Globus pallidus (tissue), 1 donor: ENCODE measurements at places on chromosomes 11 and 22.

GRCh38 chr11:85096939-85097338, 530.2 kb downstream of the DLG2 start:
- no peak for DNase-seq

- peak; percentile 98 for DNase-seq
Observed at GRCh38 chr11:1559111-1559951, 12.7 kb downstream of the DUSP8 start.

GRCh38 chr11:20112291-20113148, 47.8 kb downstream of the DBX1 start:
- DNase-seq = peak; percentile 77

GRCh38 chr11:2927851-2928604, 1.2 kb downstream of the PHLDA2 start:
- DNase-seq = no peak

GRCh38 chr11:58004664-58005063, 19.0 kb upstream of the OR9Q1 start:
- no peak for DNase-seq

GRCh38 chr11:2178906-2179494, 7.4 kb upstream of the TH start:
- DNase-seq = no peak

GRCh38 chr11:119373921-119374631, 7.4 kb downstream of the USP2 start:
- DNase-seq = peak; percentile 91

- DNase-seq = no peak
Observed at GRCh38 chr11:114019574-114019973, 39.9 kb upstream of the ZBTB16 start.

GRCh38 chr11:130636722-130637464, 188.4 kb downstream of the ADAMTS15 start:
- DNase-seq = no peak

- DNase-seq = no peak
Observed at GRCh38 chr11:85809191-85809590, 1.8 kb downstream of the SYTL2 start.

GRCh38 chr11:82305123-82305522, 428.5 kb downstream of the FAM181B start:
- DNase-seq = no peak

- no peak for DNase-seq
Observed at GRCh38 chr11:108551651-108552462, 41.7 kb downstream of the EXPH5 start.

DNA sequence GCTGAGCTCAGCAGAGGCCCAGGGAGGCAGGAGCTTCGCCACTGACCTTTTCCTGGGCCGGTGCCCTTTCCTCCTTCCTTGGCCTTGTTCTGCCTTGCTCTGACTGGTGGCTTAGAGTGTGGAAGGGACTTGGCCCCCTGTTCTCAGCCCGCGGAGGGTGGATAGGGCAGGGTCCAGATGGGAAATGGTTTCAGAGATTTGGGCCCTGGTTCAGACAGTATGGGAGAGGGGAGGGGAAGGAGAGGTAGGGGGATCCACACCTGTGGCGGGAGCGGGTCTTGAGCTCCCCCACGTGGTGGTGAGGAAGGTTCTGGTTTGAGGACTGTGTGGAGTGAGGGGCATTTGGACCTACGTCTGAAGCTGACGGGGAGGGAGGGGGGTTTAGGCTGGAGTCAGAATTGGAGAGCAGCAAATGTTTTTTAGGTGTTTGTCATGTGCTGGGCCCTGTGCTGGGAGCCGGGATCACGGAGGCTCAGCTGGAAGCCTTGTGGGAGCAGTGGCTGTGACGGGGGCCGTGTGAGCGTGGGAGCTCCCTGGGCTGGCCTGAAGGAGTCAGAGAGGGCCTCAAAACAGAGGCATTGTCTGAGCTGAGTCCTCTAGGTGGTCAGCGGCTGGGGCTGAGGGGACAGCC, 27.2 kb downstream of the SHANK3 start:
- no peak for DNase-seq

- no peak for DNase-seq
Observed at GRCh38 chr11:70048279-70049024, 29.7 kb upstream of the ANO1 start.

- DNase-seq = no peak
Observed at GRCh38 chr22:41512421-41513194, 31.7 kb downstream of the POLR3H start.

GRCh38 chr11:102831489-102832440, 11.6 kb downstream of the MMP3 start:
- DNase-seq = peak; percentile 18

DNA sequence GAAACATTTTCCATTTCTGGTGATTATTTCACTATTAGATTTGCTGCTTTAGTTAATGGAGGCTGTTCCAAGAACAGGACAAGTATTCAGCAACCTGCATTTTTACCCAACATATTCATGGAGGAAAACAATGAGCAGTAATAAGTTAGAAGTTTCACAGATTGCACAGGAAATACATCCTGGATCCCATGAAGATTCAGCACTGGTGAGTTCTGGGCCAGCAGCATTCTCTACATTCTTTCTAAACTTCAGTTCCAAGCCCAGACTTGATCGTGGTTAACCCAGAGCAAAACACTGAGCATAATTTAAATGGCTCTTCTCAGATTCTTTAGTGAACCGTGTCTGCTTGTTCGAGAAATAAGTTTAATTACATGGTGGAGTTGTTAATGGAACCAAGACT, 3.8 kb downstream of the FJX1 start:
- no peak for DNase-seq

- peak; percentile 64 for DNase-seq
Observed at GRCh38 chr11:662689-663274, 25.7 kb downstream of the DRD4 start.

- no peak for DNase-seq
Observed at GRCh38 chr11:19394525-19395016, 153.8 kb upstream of the E2F8 start.

GRCh38 chr22:33057363-33057995, 702 bp downstream of the SYN3 start:
- no peak for DNase-seq

- no peak for DNase-seq
Observed at GRCh38 chr11:64085906-64086257, 50.2 kb downstream of the FLRT1 start.

DNA sequence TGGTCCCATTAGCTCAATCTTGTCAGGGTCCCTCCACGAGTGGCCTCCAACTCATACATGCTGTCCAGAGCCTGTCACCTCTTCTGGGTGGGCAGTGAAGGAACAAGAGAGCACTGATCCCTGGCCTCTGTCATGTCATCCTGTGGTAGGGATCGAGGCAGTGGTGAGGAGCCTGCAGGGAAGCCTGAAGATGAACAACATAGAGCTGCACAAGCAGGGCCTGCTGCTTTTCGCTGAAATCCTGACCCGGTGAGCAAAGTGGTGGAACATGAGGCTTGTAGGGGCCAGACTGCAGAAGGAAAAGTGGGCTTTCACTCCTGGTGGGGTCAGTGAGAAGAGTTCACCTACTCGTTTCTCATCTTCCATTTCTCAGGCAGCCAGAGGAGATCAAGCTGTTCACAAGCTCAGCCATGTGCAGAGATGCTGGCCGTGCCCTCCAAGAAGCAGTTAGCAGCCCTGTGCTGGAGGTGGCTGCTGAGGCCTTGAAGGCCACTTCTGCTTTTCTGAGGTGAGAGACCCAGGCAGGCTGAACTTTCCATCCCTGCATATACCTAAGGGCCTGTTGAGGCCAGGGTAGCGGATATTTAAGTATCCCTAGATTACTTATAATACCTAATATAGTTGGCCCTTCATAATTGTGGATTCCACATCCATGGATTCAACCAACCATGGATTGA, 32.9 kb downstream of the MEI1 start:
- no peak for DNase-seq

DNA sequence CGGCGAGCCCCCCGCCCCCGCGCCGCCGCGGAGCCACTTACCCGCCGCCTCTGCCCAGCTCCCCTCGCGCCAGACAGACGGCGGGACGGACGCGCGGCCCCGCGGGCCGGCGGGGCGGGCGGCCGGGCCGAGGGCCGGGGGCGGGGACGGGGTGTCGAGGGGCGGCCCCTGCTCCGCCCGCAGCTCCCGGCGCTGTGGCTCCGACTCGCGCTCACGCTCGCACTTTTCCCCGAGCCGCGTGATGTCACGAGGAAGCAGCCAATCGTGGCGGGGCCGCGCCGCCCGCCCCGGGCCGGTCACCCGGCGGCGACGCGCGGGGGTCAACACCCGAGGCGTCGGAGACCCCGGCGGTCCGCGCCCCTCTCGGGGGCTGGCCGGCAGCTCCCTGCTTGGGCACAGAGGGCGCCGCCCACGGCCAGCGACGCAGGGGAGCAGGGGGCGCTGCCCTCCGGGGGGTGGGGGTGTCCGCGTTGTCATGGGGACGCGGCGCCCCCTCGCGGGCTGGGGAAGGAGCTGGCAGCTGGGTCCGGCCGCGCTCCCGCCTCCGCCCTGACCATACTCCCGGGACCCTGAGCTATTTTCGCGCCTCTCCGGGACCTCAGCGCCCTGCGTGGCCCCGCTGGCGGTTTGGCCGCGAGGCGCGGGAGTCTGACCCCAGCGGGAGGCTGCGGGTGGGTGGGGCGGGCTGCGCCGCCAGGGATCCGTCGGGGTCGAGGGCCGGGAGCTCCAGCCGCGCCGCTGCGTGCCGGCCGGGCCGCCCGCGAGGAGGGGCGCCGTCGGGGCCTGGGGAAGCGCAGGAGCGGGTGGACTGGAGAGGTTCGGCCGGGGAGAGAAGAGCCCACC, at the start of gene CHRM4:
Gene CHRM4 (minus strand): TSS at position 199 of the 843 bp plus-strand sequence. CDS start 5,219 bp downstream, outside the sequence.
- no peak for DNase-seq

DNA sequence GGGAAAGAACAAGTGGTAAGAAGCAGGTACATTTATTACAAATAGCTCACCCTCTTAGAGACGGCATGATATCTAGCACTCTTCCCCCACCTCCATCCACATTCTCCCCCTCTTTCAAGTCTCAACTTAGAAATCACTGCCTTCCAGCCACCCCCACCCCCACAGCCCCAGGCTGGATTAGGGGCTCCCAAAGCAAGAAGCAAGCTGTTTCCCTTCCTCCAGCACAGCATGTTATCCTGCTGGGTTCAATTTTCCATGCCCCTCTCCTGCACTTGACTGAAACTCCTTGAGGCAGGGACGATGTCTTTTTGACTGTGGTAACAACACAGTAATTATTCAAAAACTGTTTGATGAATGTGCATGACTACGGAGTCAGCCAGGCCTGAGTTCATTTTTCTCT, 350.7 kb downstream of the LARGE1 start:
- no peak for DNase-seq

DNA sequence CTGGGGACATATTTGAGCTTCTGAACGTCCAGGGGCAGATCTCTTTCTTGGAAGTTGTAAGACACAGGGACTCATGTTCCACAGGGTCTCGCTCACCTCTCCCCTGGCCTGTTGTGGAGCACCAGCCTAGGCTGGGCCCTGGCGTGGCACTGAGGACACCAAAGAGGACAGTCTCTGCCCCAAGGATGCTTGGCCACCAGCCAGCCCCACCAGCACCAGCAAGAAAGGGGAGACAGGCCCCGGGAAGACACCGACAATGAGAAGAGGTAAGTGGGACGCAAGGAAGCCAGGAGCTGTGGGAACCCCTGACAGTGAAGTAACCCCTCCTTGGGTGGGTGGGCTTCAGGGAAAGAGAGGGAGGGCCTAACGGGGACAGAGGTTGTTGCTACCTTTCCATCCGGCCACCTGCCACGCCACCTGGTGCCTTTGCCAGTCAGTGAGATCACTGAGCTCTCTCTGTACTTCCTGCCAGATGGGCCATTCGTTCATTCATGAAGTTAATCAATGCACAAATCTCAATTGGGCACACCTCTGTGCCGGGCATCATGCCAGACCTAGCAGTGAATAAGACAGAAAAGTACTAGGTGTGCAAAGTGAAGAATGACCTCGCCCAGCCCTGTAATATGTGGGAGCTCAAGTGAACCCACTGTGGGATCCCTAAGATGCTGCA, 11.1 kb downstream of the APOL5 start:
- DNase-seq = no peak
